Stimulated activated CD8-positive, alpha-beta memory T cell treated with anti-CD3 and anti-CD28 coated beads, Interleukin-4, amount 100 ng/mL, for 48 hours (primary cell): ENCODE measurements at places on chromosomes 7 and 10.

DNA sequence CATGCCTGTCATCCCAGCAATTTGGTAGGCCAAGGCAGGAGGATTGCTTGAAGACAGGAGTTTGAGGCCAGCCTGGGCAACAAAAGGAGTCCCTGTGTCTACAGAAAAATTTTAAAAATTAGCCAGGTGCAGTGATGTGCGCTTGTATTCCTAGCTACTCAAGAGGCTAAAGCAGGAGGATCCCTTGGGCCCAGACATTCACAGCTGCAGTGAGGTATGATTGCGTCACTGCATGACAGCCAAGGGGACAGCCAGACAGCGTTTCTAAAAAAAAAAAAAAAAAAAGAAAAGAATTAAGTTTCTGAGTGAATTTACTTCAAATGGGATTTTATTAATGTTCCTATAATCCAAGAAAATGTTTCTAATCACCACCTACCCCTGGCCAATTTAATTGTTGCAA, 87.4 kb upstream of the RNF148 start:
- no peak for DNase-seq

DNA sequence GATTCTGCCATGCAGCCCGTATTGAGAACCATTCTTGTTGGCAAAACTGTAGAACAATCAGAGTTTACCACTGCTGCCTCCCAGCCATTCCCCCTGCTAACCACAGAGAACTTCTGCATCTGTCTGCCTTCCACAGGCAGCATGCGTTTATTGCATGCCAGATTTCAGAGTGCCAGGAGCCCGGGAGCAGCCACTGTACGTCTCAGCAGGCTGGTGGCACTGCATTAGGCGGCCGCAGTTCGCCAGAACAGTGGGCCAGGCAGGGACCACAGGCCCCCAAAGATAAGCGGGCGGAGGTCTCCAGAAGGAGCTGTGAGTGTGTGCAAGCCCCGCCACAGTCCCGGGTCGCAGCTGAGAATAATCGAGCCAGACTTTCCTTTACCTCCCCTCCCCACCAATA, 31.8 kb downstream of the ZNF467 start:
- no peak for DNase-seq

GRCh38 chr7:14233076-14233867, 243.8 kb upstream of the ETV1 start:
- no peak for DNase-seq

GRCh38 chr10:31120961-31121685, 89.5 kb upstream of the ZNF438 start:
- peak; percentile 16 for DNase-seq

GRCh38 chr10:89454561-89455347, 40.4 kb downstream of the IFIT5 start:
- DNase-seq, result no peak

- no peak for DNase-seq
These were observed 303.3 kb upstream of the PHYHIPL start for GRCh38 chr10:58873161-58873560.

- no peak for DNase-seq
These were observed 59.5 kb downstream of the AGK start for GRCh38 chr7:141610671-141611070.

DNA sequence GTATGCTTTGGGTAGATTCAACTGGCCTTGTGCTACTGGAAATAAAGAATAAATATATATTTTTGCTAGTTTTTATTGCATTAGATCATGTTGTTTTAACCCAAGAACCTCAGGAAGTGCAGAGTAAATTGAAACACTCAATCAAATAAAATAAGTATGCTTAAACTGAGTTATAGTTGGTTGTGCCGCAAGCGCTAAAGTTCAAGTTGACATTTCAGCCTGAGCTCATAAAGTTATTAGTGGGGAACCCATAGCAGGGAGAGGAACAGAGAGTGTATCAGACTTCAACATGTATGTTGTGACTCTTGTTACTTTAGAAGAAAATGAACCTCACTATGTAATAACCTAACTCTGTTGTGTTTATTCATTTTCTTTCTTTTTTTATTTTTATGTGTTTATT, 25.2 kb upstream of the BAMBI start:
- DNase-seq, result no peak

DNA sequence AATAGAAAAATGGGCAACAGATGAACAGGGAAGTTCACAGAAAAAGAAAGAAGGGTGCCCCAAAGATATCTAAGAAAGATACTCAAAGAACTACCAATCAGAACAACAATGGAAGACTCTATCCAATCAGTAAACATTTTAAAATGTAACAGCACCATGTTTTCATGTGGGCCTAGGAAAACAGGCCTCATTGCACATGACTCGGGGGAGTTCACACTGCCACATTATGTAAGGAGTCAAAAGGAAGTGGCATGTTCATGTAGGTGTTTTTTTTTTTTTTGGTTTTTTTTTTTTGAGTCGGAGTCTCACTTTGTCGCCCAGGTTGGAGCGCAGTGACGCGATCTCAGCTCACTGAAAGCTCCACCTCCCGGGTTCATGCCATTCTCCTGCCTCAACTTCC, 132.2 kb downstream of the USP6NL start:
- no peak for DNase-seq

DNA sequence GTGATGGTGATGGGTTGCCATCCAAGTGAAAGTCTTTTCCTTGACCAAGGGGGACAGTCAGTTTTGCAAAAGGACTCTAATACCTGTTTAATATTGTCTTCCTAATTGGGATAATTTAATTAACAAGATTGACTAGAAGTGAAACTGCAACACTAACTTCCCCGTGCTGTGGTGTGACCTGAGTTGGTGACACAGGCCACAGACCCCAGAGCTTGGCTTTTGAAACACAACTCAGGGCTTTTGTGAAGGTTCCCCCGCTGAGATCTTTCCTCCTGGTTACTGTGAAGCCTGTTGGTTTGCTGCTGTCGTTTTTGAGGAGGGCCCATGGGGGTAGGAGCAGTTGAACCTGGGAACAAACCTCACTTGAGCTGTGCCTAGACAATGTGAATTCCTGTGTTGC, 6.9 kb downstream of the PPIF start:
- no peak for DNase-seq

DNA sequence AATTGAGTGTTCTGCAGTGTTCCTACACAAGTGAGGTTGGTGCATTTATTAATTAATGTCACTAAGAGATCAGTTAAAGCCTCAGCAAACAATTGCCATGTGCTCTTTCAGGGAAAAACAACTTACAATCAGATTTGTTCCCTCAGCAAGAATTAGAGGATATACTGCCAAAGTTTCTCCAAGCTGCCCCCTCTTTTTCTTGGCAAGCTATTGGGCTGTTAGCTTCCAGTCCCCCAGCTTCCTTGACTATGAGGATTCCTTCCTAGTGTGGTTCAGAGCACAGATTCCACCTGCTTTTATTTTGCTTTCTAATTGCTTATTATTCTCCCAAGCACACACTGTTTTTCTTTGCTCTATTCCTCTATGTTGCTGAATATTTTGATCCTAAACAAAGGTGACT, 112.7 kb downstream of the RBM20 start:
- DNase-seq, result no peak

- no peak for DNase-seq
These were observed 2.2 kb upstream of the FZD8 start for GRCh38 chr10:35644050-35644950.

- no peak for DNase-seq
These were observed 6.8 kb upstream of the SLK start for GRCh38 chr10:103960103-103960502.

GRCh38 chr10:8400892-8401291, 346.4 kb downstream of the GATA3 start:
- no peak for DNase-seq

DNA sequence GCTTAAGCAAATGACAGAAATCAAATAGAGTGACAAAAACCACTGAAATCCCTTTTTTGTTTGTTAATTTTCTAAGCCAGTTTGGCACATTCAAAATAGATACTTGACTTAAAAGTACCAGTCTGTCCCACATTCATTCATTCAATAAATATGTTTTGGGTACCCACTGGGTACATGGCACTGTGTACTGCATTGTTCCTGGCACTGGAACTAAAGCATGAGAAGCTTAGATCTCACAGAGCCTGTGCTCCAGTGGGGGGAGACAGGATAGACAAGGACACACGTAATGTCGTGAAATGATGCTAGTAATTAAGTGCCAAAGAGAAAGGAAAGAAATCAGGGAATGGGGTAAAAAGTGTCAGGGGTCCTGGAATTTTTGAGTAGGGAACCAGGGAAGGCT, 13.0 kb downstream of the MTURN start:
- DNase-seq, result no peak

DNA sequence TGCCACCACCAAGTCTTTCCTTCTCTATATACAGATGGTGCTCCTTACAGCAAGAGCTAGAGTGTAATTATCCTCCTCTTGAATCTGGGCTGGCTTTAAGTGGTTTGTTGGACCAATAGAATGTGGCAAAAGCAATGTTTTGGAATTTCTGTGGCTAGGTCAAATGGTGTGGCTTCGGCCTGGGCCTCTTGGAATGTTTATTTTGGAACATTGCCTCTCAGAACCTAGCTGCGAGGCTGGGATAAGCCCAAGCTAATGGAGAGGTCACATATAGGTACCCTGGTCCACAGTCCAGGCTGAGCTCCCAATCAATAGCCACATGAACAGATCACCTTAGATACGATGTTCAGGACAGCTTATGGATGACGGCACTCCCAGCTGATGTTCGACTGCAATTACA, 556.7 kb downstream of the TYW1 start:
- no peak for DNase-seq
